ENCODE measurements at places on chromosomes 2 and 18. TPM values are rescaled to one million over a fixed set of nuclear protein-coding genes. Genes with fewer than 3 reads are reported as not detected.
A peak's percentile ranks its signal among the peaks of the same experiment; 100 is the strongest.

GRCh38 chr2:44104855-44105271 lies 63.8 kb upstream of the PPM1B start:
- no peak for DNase-seq

ZSWIM2 gene
- not detected for total RNA-seq

DNA sequence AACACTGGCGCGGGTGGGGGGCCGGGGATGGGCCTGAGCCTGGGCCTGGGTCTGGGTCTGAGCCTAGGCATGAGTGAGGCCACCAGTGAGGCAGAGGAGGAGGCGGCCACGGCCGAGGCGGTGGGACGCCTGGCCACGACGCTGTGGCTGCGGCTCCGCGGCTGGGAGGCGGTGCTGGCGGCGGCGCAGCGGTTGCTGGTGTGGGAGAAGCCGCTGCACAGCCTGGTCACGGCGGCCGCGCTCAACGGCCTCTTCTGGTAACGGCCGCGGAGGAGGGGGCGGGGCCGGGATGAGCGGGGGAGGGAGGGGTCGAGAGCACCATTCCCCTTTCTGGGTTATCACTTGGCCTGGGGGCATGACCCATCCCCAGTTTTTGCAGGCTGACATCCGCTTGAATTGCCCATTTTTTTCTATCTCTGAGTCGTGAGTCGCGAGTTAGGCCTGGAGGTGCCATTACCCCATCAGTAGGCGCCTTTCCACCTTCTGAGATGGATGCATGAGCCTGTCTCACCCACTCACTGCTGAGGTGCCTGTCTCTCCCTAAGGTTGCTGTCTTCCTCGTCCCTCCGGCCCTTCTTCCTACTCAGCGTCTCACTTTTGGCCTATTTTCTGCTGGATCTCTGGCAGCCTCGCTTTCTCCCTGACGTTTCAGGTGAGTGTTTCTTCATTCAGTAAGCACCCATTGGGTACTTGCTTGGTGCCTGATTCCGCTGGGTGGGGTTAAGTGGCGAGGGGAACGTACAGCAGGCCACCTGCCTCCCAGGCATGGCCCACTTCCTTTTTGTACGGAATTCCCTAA lies 501 bp downstream of the RETREG2 start:
- peak; percentile 90 for DNase-seq

DNA sequence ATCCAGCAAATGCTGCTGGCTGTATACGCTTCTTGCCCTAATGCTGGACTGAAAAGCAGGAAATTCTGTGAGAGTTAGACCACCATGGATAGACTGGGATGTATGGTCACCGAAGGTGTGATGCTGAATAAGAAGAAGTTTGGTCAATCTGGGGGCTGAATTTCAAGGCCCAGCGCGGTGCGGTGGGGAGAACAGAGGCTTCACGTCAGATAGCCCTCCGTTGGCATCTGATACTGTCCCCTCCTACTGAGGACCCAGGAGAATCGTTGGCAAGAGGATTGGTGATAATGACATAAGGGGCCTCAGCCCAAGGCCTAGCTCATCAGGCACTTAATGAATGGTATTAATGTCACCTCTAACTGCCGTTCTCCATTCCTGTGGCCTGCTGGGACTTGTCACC lies 97.3 kb upstream of the ST3GAL5 start:
- no peak for DNase-seq
